ENCODE measurements at places on chromosomes 7 and 10.

DNA sequence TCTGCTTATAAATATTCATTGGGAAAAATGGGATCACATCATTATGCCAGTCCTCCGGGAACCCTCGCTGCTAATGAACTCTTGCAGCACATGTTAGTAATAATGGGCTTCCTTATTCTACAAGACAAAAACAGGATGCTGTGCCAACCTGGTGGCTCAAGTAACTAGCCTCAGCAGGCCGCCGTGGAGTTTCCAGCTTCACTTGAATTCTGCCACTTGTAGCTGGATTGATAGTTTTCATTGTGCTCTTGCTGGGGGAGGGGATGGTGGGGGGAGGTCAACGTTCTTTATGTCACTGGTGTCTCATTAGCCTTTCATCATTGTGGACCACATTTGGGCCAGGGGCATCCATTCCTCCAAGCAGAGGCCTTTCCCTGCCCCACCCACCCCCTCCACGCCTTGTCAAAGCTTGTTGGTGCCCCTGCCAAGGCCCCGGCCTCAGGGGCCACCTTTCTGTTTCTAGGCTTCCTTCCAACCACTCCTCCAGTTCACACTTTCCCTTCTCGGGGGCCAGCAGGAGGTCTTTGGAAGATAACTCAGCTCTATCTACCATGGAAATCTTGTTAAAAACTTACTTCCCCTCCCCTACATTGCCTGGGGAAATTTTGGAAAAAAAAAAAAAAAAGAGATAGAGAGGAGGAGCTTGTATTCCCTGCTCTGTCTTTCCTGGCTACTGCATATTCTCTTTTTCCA lies 153.9 kb downstream of the BMPER start:
- DNase-seq, result no peak

- DNase-seq, result no peak
Measured at GRCh38 chr10:89245802-89246201, 5.8 kb downstream of the LIPA start.

GRCh38 chr10:82925547-82925946 lies 1050.6 kb downstream of the NRG3 start:
- no peak for DNase-seq

DNA sequence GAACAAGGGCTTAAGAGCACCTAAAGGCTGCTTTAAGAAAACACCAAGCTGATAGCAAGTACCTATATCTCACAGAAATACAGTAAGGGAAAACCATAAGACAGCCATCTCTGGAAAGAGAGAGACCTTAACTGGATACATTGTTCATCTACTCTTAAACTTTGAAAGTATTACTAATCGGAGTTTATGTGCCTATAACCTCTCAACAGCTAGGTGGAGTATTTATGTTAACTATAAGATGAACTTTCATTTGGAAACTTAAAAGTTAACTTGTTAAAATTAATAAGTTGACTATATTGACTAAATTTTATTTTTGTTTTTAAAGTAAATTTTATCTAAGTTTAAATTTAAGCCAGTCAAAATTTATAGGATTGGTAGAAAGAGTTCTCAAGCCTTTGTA lies 90.6 kb downstream of the USP6NL start:
- DNase-seq, result no peak

- no peak for DNase-seq
Measured at GRCh38 chr10:28783087-28783486, 105.8 kb downstream of the BAMBI start.

DNA sequence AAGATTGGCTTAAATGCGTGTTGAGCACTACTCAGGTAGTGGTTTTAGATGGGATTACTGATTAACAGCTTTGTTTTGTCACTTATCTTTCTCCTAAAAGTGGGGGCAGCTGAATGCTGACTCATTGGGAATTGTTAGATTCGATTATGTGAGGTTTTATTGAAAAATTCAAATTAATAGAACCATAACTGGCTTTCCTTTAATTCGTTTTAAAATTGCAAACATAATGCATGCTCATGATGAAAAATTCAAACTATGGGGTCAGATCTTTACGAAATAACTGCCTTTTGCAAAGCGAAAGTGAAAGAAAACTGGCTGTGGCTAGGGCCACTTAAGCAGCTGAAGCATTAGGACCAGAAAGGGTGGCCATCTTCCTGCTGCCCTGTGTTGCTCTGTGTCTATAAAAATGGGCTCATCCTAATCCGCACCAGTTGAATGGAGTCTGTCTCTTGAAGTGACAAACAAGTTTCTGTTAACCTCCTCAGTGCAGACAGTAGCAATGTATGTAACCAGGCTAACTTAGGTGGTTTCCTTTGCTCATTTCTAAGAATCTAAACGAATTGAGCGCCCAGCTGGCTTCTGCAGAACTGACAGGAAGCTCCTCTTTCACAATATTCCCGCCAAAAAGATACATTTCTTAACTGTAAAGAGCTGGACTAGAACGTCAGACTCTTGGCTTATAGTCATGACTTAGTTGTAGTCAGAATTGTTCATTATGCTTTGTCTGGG lies 27.8 kb downstream of the DENND10 start:
- no peak for DNase-seq

GRCh38 chr7:77481615-77482014 lies 55.5 kb upstream of the PTPN12 start:
- no peak for DNase-seq

DNA sequence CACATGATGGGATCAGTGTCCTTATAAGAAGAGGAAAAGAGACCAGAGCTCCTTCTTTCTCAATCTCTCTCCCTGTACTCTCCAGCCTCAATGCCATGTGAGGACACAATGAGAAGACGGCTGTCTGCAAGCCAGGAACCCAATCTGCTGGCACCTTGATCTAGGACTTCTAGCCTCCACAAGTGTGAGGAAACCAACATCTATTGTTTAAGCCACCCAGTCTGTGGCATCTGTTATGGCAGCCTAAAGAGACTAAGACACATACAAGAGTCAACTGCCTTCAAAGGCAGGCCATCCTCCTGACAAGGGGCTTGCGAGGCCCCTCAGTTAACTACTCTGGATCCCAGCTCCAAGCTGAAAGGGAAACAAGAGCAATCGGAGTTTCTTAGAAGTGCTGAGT lies 218.2 kb upstream of the FRMD4A start:
- DNase-seq, result no peak

GRCh38 chr7:41224063-41224763 lies 478.7 kb downstream of the INHBA start:
- no peak for DNase-seq

- DNase-seq, result no peak
Measured at GRCh38 chr7:110397927-110398660, 692.8 kb upstream of the LRRN3 start.

GRCh38 chr7:104207348-104207730 lies 474 bp downstream of the ORC5 start:
- DNase-seq, result no peak

DNA sequence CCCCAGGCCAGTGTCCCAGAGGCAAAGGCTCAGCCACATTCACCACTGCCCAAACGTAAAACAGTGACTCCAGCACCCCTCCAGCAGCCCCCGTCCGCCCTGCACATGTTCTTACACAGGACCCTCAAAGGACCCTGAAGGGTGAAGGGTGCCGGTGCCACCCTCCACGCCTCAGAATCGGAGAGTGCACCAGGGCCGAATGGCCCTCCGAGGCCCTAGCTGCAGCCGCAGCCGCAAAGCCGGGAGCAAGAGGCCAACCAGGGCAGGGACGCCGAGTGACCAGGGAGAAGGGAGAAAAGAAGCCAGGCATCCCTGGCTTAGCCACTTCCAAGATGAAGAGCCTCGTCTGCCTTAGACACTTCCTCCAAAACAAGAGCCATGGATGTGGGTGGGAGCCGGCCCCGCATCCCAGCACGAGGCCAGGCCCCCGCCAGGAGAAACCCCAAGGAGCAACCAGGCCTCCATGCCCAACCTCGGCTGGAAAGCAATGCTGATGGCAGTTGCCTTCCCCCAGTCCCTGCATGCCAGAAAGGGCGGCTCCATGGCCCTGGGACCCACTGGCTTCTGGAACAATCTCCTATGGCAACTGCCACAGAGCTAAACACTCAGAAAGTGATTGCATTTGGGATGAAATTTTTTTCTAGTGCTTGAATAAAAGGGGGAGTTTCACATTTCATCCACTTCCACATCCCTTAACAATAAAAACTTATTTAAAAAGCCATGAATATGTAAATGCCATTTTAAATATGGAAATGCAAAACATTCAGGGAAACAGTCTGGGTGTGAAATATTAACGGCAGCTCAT lies 92.3 kb downstream of the MAD1L1 start:
- no peak for DNase-seq

DNA sequence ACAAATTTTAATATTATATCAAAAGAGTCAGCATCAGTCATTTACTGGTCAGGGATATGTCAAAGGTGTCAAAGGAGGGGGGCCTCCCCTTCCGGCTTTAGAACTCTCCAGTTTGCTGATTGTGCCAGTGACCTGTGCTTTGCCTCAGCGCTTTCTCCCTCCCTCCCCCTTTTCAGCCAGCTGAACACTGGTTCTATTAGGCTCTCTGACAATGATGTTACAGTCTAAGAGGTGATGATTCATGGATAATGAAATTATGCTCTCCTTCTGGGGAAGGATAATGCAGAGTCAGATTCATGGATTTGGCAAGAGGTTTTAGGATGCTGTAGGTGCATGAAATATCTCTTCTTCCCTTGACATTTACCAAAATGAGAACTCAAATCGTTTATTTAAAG lies 6.1 kb downstream of the LRRTM3 start:
- DNase-seq, result no peak
